ENCODE measurements at places on chromosomes 1 and 21. TPM values are rescaled to one million over a fixed set of nuclear protein-coding genes. Genes with fewer than 3 reads are reported as not detected.

DNA sequence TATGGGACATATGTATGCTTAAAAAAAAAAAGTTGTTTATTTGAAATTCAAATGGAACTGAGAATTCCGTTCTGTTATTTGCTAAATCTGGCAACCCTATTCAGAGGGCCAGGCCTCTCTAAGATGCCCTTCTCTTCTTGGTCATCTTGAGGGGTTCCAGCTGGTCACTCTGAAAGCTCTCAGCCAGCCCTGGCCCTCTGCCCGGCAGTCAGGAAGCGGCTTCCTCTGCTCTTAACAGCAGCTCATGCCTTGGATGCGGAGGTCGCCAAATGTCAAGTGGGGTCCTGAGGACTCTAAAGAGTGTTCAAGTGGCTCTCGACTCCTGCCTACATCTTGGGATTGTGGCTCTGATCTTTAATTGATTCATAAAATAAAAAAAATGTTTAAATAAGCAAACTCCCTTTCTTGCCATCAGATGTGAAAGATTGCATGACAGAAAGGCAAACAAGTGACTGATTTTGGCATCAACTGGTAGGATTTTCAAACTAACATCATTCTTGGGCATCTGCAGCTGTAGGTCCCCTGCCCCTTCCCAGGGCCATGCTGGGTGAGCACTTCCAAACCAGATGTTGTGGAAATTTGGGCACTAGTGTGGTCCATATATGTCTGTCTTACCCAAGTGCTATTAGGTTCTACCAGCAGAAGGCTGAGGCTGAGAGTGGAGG is 130.8 kb downstream of the PRDM2 start:
- DNase-seq = no peak

RGS4 gene
- not detected for total RNA-seq

HAO2 gene
- total RNA-seq = not detected

LZIC gene
- 25.2 TPM for total RNA-seq

DNA sequence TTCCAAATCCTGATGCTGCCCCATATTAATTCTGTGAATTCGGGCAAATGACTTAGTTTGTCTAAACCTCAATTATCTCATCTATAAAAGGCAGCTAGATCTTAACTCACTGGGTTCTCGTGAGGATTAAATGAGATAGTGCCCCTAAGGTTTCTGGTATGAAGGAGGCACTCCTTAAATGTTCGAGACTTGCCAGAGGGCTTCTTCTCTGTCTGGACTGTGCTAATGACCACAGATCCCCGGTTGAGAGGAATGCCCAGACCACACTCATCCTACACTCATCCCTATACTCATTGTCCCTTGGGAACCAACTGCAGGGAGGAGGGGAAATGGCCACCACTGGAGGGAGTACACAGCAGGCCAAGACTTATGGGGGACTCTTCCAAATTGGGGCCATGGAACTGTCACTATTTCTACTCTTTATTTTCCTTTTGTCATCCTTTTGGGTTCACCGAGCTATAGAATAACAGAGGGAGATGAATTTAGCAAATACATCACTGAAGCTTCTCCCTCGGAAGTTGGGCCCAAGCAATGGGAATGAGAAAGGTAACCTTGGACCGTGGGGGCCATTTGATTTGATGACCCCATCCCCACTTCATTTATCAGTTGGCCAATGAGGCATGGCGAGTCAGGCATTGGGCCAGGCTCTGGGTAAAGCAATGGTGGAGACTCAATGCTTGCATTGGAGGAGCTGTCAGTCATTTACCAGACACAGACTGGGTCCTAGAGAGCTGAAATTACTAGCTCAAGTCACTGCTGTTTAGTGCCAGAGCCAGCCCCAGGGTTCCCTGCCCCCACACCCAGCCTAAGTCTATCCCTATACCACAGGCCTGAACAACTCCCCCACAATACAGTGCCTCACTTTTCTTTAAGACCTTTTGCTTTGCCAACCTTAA is 5.1 kb downstream of the ATF3 start:
- no peak for DNase-seq

DNA sequence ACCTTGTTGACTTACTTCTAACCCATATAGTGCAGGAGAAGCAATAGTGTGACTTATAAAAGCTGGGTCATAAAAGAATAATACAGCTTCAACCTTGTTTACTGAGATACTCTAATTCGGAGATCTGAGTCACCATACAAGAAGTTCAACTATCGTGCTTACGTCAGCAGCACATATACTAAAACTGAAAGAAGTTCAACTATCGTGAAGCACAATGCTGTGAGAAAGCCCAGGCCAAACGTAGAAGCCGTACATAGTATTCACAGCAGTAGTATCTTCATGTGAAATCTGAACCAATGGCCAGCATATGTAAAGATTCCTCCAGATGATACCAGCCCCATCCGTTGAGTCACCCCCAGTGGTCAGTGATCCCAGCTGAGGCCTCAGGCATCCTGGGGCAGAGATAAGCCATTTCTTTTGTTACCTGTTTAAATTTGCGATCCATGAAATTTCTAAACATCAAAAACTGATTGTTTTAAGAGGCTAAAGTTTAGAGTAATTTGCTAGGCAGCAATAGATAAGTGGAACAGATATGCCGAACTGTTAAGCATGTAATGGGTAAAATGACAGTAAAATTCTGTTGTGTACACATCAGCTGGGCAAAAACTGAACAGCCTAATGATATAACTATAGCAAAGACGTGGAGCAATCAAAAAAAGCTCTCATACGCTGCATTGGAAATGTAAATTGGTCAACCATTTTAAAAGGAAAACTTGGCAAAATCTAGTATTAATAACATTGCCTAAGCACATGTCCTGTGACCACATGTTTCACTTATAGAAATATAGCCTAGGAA is 53.9 kb upstream of the SAMD13 start:
- DNase-seq = no peak

- no peak for DNase-seq
Measured at GRCh38 chr1:200355801-200356200, 54.0 kb downstream of the ZNF281 start.
